Placental epithelial cell (primary cell): ENCODE measurements at places on chromosomes 3 and 15. TPM values are rescaled to one million over a fixed set of nuclear protein-coding genes. Genes with fewer than 3 reads are reported as not detected.

Gene MYL3
- 0.65 and 6.3 TPM in 2 replicates for total RNA-seq

Gene P2RY12
- not detected in 2 replicates for total RNA-seq

Gene ATP13A5
- not detected in 2 replicates for total RNA-seq

Gene CCR8
- not detected in 2 replicates for total RNA-seq

Gene ATG3
- total RNA-seq = 45.1 and 60.7 TPM in 2 replicates

Gene DISP2
- 0.39 and 2.2 TPM in 2 replicates for total RNA-seq

Gene HYAL2
- total RNA-seq = 89.9 and 110 TPM in 2 replicates

Gene FAM174B
- total RNA-seq = 10.3 and 11.4 TPM in 2 replicates

Gene TTLL13
- total RNA-seq = not detected in 2 replicates

Gene P2RY1
- under 0.01 and 0.11 TPM in 2 replicates for total RNA-seq

Gene CADPS
- total RNA-seq = not detected in 2 replicates

Gene ZNF502
- 5.0 and 7.9 TPM in 2 replicates for total RNA-seq

Gene KLHL40
- total RNA-seq = not detected in 2 replicates

Gene CCDC51
- total RNA-seq = 20.4 and 28.6 TPM in 2 replicates

Gene LINGO1
- 0.87 TPM in 1 of 2 replicates, not detected in the other for total RNA-seq

Gene RPL22L1
- 44.0 and 66.8 TPM in 2 replicates for total RNA-seq

Gene OIP5
- 2.7 and 4.1 TPM in 2 replicates for total RNA-seq

Gene HRG
- total RNA-seq = not detected in 2 replicates
